ENCODE measurements at places on chromosomes 11 and 22.

DNA sequence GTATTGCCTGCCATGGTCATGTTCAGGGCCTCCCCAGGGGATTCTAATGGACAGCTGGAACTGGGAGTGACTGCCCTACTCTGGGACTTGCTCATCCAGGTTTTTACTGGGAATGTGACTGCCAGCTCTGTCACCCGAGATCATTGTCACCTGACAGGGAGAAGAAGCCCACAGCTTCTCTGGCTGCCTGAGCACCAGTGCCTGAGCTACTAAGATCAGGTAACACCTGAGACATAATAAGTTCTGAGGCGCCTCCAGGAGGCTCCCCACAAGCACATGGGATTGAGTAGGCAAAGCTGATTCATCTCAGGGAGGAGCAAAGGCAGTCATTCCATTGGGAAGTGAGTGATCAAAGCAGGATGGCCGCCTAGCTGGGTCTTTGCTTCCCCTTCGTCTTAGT lies 84.2 kb upstream of the GALNT18 start:
- DNase-seq, result no peak

- no peak for DNase-seq
These were observed 377.1 kb upstream of the B3GAT1 start for GRCh38 chr11:134789104-134789503.

DNA sequence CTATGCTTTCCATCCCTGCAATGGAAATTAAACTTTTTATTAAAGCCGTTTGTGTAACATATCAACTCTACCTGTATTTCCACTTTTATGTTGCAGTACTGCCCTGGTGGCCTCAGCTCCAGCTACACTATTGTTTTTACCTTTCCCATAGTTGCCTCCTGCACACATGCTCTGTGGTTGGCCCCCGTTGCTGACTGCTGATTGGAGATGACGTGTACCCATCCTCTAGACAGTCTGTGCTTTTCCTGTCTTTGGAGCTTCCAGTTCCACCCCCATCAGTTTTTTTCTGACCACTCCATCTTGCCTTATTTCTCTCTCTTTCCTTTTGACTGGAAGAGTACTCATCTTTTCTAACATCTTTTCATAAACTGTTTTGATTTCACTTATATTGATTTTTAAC lies 123.8 kb downstream of the TEAD1 start:
- no peak for DNase-seq

GRCh38 chr22:40196628-40197360 lies 19.1 kb downstream of the TNRC6B start:
- peak; percentile 69 for DNase-seq

DNA sequence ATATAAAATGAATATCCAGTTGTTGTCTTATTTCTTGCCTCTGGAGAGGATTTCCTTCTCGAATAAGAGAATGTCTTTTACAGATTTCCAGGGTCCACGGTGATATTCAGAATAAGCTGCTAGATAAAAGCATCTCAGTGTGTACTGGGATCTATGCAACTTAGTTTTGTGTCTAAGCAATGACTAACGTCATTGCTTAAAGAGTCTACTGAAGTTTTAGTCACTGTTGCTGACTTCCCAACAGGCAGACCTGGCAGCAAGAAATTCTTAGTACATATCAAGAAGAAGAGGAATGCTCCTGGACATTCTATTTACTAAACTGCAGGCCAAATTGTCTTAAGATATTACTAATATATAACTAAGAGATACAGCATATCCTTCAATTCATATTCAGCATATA lies 70.3 kb downstream of the SOX6 start:
- DNase-seq, result no peak

GRCh38 chr11:22084056-22084455 lies 108.8 kb upstream of the ANO5 start:
- no peak for DNase-seq

- no peak for DNase-seq
These were observed 37.1 kb upstream of the OLFML1 start for GRCh38 chr11:7448201-7448600.

DNA sequence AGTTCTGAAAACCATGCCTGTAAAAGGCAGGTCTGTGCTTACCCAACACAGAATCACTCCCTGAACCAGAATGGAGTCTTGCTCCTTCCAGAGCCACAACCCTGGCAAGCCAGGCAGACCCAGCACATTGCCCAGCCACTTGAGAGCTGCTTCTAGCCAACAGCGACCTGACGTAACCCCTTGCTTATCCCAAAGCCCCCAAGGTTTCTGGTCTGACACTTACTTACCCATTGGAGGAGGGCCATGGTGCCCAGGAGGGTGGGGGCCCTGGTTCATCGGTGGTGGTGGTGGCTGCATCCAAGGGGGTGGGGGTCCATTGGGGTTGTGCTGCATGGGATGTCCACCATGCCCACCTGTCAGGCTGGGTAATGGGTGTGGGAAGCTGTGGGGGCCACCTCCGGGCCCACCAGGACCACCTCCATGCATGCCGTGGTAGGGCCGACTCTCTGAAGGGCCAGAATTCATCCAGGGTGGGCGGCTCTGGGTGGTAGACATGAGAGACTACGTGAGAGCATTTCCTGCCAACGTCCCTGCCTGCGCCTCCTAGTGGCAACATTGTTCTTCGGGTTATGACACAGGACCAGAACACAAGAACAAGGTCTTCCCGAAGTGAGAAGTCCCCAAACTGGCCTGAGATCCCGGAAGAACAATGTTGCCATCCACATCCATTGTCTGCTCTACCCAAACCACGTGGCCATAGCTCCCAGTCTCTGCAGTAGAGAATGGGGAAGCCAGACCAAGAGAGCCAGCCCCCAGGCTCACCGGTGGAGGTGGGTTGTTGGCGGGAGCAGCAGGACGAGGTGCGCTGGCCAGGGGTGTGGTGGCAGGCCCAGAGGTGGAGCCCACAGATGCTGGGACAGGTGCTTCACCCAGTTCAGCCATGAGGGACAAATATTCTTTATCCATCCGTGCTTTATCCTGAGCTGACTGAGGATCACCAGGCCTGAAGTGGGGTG lies 7.8 kb upstream of the PYGM start:
- DNase-seq, result peak; percentile 50

GRCh38 chr11:14269692-14270573 lies 89.0 kb downstream of the RRAS2 start:
- no peak for DNase-seq

DNA sequence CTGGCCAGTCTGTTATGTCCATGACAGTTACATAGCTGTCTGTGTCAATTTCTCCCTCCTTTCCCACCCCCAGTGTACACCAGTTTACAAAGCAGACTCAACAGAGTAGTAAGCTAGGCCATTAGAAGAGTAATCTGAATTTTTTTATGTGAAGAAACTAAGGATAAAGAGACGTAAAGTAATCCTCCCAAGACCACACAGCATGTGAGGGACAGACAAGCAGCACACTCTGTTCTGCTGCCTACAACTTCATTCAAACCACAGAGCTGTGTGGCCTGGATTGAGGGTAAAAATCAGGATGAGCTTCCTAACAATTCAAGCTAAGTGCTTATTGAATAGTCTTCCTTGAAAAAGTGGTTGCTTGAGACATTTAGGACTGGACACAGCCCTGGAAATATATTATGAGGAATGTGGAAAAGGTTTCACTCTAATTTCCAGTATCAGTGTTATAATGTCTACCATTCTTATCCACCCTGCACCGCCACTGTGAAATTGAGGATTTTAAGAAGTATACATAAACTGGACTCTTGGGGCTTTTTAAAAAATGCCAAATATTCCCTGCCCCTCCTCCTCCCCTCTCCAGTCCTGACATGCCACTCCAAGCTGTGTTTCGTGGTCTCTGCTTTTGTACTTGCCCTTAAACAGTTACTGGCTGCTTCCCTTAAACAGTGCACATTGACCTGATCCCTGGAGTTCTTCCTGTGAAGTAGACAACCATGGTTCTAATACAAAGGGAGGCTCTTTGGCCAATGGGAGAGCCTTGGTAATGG lies 40.9 kb downstream of the EXT2 start:
- no peak for DNase-seq

DNA sequence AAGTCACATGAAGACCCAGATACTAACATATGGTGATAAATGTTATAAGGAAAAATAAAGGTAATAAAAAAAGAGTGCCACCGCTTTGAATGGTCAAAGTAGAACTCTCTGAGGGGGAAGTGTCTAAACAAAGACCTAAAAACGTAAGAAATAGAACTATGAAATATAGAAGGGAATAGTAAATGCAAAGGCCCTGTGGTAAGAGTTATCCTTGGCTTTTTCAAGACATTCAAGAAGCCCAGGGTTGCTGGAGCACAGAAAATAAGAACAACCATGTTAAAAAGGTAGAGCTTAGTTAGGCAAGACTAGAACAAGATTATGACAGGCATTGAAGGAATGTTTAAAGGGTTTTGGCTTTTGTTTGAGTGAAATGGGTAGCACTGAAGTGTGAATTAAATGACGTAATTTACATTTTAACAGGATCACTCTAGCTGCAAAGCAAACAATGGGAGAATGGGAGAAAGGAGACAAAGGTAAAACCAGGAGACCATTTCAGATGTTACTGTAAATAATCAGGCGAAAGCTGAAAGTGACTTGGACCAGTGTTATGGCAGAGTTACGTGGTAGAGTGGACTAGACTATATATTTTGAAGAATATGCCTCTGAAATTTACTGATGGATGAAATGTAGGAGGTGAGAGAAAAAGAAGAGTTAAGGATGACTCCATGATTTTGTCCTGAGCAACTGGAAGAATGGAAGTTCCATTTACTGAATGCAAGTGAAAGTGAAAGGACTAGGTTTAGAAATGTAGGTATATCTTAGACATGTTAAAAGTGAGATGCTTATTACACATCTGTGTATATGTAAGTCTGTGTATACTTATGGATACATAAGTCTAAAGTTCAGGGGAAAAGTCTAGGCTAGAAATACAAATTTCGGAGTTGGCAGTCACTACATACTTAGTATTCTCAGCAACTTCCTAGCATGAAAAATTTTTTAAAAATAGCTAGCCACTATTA lies 28.5 kb downstream of the BTBD10 start:
- no peak for DNase-seq

DNA sequence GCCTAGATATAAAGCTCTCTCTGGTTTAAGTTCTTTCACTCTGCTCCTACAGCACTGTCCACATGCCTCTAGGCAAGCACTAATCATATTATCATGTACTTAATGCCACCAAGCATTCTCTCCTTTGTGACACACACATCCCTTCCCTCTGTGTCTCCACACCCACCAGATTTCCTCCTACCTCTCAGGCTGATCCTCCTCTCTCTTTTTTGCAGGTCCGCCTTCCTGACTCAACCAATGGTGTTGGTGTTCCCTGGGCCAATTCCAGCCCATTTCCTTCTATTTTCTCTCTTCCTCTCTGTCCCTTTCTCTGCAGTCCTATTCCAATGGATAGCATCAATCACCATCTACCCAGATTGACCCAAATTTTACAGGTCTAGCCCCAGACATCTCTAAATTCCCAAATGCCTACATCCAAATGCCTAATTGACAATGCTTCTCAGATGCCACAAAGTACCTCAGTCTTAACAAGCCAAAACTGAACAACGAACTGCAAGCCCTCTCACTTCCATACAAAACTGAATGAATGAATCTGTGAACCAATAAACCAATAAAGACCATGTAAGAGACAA lies 504 bp upstream of the ZNF215 start:
- peak; percentile 38 for DNase-seq

DNA sequence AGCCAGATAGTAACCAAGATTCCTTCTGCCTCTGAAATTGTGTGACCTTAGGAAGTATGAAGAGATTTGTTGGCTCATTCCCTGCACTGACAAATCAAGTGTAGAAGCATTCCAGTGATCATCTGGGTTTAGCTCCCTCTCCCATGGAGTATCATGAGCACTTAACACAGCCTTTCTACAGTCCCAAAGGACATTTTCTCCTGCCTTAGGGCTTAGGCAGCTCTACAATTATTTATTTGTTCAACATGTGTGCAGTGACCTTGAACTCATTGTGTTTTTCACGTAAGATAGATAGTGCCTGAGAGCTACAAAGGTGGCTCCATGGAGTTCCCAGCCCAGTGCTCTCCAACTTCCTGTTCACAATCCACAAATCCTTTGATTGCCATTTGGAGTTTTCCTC lies 94.8 kb upstream of the FAT3 start:
- no peak for DNase-seq

DNA sequence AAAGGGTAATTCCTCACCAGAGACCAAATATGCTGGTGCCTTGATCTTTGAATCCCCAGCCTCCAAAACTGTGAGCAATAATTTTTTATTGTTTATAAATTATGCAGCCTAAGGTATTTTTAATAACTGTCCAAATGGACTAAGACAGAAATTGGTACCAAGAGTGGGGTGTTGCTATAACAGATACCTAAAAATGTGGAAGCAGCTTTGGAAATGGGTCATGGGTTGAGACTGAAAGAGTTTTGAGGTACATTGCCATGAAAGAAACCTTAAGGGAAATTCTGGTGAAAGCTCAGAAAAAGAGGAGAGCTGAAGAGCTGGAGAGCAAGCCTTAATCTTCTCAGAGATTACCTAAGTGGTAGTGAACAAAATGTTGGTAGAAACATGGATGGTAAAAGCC lies 378.2 kb downstream of the NXPE2 start:
- no peak for DNase-seq

- DNase-seq, result no peak
These were observed 437.0 kb downstream of the TBC1D22A start for GRCh38 chr22:47199261-47199978.

DNA sequence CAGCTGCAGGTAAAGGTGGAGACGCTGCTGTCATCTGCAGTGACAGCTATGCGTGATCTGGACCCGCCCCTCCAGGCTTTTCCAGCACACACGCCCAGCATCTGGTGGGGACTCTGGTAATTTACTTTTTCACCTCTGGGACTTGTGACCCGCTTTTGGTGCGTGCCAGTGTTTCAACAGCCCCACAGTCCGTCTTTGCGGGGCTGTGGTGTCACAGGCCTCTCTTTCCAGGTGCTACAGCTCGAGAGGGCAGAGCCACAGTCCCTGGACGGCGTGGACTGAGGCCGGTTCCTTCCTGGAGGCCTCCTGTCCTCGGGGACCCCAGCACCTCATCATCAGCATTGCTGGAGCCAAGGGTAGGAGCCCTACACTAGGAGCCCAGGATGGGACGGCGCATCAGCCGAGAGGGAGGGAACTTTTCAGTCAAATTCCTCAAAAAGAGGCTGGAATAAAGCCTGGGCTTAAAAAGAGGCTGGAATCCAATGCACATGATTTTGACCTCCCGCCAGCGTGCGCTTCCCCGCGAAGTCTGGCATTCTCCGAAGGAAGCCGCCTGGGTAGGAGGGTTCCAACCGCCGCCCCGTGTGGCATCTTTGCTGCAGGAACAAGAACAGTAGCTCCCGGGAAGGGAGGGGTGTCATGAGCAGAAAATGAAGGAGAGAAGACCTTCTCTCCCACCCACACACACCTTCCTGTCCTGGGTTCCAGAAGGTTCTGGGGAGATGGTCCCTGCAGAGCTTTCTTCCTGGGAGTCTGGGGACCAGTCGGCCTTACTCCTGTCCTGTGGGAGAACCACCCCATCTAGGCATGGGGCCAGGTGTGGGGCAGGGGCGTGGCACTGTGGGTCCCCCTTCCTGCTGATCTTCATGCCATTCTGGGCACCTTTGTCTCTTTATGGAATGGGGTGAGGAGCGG lies 25.7 kb upstream of the KRTAP5-7 start:
- DNase-seq, result no peak
